ENCODE measurements at places on chromosomes 1 and 21.
A peak's percentile ranks its signal among the peaks of the same experiment; 100 is the strongest.

- peak; percentile 59 for DNase-seq
Measured at GRCh38 chr21:36927719-36928117, 38.8 kb downstream of the HLCS start.

- DNase-seq = peak; percentile 31
Measured at GRCh38 chr1:188463919-188464318, 1635.2 kb downstream of the PLA2G4A start.

- DNase-seq = no peak
Measured at GRCh38 chr1:20187103-20187812, 940 bp upstream of the PLA2G2C start.

DNA sequence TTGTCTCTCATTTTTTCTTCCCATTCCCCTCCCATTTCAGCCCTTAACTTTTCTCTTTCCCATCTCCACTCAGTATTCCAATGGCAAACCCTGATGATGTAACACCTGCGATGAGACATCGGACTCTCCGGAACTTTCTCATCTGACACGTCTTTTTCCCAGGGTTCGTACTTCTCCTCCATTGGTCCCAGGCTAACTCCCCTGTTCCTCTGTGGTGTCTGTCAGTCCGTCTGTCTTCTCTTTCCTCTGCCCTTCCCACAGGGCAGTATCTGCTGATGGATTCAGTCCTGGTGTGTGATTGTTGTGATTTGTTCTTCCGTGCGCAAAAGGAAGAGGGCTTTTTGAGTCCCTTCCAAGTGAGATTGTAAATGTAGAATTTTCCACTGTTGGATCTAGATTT, 27.7 kb downstream of the VANGL2 start:
- no peak for DNase-seq

- no peak for DNase-seq
Measured at GRCh38 chr1:244089561-244089960, 38.5 kb downstream of the ZBTB18 start.

Data from NCI-H460 (cell line).